ENCODE measurements at places on chromosomes 6 and 20. TPM values are rescaled to one million over a fixed set of nuclear protein-coding genes. Genes with fewer than 3 reads are reported as not detected.

DNA sequence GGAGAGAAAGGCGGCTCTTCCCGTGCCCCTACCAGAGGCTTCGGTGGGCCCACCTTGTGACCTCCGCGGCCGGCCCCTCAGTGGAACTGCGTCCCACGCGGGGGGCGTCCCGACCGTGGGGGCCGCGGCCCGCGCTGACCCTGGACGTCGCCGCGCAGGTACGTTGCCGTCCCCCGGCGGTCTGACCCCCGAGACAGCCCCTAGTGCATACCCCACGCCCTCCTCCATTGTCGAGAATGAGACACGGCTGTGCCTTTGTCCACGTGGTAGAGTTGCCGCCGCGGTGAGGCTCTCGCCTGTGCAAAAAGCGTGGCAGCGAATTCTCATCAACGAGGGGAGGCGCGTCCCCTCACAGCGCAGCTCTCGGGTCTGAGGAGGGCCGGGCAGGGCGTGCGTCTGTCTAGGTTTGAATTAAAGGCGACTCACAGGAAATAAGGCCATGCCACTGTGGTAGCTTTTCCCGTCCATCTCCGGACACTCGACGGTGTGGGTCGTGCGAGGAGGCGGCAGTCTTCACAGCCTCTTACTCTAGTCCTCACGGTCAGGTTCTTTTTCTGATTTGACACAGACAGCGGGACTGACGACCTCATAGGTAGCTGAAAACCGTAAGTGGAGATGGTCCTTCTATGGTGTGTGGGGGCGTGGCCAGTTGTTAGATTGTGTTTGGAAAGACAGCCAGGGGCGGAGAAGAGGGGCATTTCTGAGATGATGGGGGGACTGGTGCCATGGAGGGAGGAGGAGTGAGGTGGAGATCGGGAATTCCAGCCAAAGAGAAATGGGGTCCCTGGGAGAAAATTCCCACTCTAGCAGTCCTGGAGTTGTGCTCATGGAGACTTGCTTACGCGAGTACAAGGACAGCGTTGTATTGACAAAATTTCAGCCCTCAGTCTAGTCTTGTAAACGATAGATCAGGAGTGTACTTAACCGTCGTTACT is 580 bp downstream of the NXT1 start:
- peaks cover 21% of the 10 kb centered on the region for H3K4me1 ChIP-seq
- no peaks in the 10 kb centered on the region for H3K27me3 ChIP-seq
- peak overlapping the region; percentile 97 for H3K4me3 ChIP-seq
- H3K36me3 ChIP-seq, result peaks cover 19% of the 10 kb centered on the region
- peak; percentile 84 for DNase-seq

- H3K36me3 ChIP-seq, result no peaks in the 10 kb centered on the region
- no peak for DNase-seq
These were observed 1.8 kb upstream of the PLN start for GRCh38 chr6:118546164-118546879.

The GLP1R gene
- not detected for total RNA-seq

- H3K27me3 ChIP-seq, result no peaks in the 10 kb centered on the region
- H3K4me1 ChIP-seq, result peaks cover 29% of the 10 kb centered on the region
- no peaks in the 10 kb centered on the region for H3K36me3 ChIP-seq
- DNase-seq, result no peak
- H3K4me3 ChIP-seq, result no peak overlapping the region
These were observed 42.1 kb downstream of the ANKRD6 start for GRCh38 chr6:89475101-89475500.

DNA sequence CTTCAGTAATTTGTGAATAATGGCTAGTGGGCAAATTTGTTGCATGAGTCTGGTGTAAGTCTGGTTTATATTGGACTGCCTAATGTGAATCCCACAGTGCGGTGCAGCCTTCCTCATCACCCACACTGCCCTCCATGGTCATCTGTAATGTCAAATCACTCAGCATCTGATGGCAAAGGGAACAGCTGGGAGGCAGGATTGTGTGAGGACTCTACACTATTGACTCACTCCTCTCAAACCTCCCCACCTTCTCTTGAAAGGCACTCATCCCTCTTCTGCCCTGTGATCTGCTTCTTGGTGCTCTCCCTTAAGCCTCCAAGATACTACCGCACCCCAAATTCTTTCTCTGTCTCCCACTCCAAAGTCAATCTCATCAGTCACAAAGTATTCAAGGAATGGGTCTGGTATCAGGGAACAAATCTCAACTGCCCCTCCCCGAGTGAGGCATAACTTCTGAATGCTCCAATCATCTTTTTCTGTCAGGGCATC is 146.0 kb upstream of the BEND6 start:
- no peaks in the 10 kb centered on the region for H3K27me3 ChIP-seq
- no peak overlapping the region for H3K27ac ChIP-seq
- no peaks in the 10 kb centered on the region for H3K36me3 ChIP-seq
- no peaks in the 10 kb centered on the region for H3K4me1 ChIP-seq

DNA sequence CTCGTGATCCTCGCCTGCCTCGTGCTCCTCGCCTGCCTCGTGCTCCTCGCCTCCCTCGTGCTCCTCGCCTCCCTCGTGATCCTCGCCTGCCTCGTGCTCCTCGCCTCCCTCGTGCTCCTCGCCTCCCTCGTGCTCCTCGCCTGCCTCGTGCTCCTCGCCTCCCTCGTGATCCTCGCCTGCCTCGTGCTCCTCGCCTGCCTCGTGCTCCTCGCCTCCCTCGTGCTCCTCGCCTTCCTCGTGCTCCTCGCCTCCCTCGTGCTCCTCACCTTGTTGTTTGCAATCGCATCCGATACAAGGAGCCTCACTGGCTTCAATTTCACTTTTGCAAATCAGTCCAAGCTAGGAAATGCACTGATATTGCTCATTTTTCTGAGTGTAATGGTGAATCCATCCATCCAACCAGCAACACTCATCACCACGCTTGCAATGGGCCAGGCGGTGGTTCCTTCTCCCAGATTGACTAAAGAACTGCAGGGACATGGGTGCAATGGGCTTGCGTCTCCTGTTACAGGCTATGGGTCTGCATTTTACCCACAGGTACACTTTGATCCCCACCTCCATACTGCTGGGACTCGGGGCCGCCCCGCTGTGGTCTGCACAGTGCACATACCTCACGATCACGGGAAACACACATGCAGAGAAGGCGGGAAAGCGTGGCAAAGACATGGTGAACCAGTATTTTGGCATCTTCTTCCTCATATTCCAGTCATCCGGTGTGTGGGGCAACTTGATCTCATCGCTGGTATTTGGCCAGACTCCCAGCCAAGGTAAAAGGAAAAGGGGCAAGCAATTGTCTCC is 4.6 kb downstream of the UNC93A start:
- H3K27ac ChIP-seq, result no peak overlapping the region
- H3K36me3 ChIP-seq, result no peaks in the 10 kb centered on the region
- no peak for DNase-seq
- no peaks in the 10 kb centered on the region for H3K27me3 ChIP-seq
- H3K4me3 ChIP-seq, result no peak overlapping the region
- no peaks in the 10 kb centered on the region for H3K4me1 ChIP-seq

DNA sequence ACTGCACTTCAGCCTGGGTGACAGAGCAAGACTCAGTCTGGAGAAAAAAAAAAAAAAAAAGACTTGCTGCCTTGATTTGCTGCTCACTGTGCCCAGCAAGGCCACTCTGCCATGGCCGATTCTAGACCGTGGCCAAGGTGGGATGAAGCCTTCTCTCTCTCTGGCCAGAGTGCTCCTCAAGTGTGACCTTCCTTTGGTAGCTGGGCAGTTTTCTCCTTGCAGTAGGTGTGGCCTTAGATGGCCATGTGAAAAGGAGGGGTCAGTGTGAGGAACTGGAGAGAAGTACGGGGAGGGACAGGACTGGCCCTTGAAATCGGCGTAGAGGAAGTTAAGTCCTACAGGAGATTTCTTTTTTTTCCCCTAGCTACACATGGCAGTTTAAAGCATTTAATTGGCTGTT is 272.0 kb downstream of the ARID1B start:
- no peak for DNase-seq
- no peaks in the 10 kb centered on the region for H3K27me3 ChIP-seq
- no peak overlapping the region for H3K4me3 ChIP-seq
- no peak overlapping the region for H3K27ac ChIP-seq
- H3K4me1 ChIP-seq, result peaks cover 3% of the 10 kb centered on the region
- no peaks in the 10 kb centered on the region for H3K36me3 ChIP-seq

The IL17A gene
- total RNA-seq, result not detected

The VGLL2 gene
- total RNA-seq, result not detected

The PRRT1 gene
- total RNA-seq, result 1.9 TPM

GRCh38 chr6:102742028-102742427 is 1348.5 kb downstream of the GRIK2 start:
- no peak overlapping the region for H3K4me3 ChIP-seq
- no peak overlapping the region for H3K27ac ChIP-seq
- H3K36me3 ChIP-seq, result no peaks in the 10 kb centered on the region
- H3K4me1 ChIP-seq, result no peaks in the 10 kb centered on the region
- no peak for DNase-seq

Data from CD4-positive, alpha-beta memory T cell (primary cell).